Kasumi-1 (cell line): ENCODE measurements at places on chromosomes 5 and 9.

GRCh38 chr5:87136733-87137132, 130.9 kb upstream of the RASA1 start:
- no peak for DNase-seq

- DNase-seq, result no peak
Observed at GRCh38 chr5:147445917-147446316, 64.0 kb downstream of the DPYSL3 start.

DNA sequence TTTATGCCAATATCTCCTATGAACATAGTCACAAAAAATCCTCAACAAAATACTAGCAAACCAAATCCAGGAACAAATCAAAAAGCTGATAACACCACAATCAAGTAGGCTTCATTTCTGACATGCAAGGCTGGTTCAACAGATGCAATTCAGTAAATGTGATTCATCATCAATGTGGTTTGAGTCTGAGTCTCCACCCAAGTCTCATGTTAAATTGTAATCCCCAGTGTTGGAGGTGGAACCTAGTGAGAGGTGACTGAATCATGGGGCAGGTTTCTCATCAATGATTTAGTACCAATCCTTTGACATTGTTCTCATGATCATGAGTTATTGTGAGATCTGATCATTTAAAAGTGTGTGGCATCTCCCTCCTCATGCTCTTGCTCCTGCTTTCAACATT, 1072.7 kb downstream of the NR2F1-AS1 start:
- DNase-seq, result no peak

- no peak for DNase-seq
Observed at GRCh38 chr5:157266286-157267007, 524 bp downstream of the CYFIP2 start.

DNA sequence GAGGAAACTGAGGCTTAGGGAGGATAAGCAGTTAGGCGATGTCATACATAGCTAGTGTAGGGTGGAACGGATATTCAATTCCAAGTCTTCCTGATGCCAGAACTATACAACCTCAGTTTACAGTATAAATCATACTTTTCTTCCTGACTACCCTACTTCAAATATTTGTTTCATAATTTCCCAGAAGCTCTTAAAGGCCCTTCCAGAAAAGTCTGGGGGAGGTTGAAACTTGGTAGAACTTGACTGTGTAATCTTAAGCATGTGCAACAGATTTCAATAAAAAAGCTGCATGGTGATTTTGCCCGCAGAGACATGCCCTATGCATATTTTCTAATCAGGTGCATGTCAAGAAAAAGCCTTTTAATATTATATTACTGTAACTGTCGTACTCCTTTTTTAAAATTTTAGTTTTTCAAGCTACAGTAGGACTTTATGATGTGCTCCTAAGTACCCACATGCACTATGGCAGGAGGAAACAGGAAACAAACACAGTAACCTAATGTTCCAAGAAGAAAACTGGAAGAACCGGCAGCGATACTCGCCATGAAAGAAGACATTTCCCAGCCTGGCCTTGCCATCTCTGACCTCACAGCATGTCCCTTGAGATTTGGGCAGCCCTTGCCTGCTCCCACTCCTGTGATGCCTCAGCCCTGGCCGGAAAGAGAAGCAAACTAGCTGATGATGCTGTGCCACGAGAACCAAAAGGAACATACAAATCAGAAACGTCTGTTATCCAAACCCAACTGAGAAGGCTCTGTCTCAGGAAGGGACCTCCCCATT, 266.0 kb downstream of the EFNA5 start:
- DNase-seq, result no peak

- DNase-seq, result no peak
Observed at GRCh38 chr5:96196890-96197289, 235.2 kb upstream of the ELL2 start.

DNA sequence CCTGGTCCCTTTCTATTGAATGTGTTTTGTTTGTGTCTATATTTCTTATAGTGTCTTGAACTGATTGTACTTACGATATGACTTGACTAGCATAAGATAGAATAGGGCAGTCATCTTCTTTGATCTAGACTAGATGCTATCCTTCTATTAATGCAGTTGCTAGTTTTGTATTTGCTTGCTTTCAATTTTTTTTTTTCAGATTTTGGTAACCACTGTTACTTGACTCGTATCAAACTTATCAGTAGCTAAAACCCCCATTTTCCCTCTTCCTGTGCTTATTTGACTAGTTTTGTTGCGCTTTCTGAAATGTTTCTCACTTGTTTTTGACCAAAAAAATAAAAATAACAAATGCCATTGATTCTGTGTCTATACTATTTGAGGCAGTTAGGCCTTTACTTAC, 69.0 kb upstream of the CDKN2B start:
- no peak for DNase-seq

- no peak for DNase-seq
Observed at GRCh38 chr5:8327016-8327415, 458.1 kb downstream of the MTRR start.

GRCh38 chr5:132831095-132831860, 831 bp upstream of the SHROOM1 start:
- no peak for DNase-seq

DNA sequence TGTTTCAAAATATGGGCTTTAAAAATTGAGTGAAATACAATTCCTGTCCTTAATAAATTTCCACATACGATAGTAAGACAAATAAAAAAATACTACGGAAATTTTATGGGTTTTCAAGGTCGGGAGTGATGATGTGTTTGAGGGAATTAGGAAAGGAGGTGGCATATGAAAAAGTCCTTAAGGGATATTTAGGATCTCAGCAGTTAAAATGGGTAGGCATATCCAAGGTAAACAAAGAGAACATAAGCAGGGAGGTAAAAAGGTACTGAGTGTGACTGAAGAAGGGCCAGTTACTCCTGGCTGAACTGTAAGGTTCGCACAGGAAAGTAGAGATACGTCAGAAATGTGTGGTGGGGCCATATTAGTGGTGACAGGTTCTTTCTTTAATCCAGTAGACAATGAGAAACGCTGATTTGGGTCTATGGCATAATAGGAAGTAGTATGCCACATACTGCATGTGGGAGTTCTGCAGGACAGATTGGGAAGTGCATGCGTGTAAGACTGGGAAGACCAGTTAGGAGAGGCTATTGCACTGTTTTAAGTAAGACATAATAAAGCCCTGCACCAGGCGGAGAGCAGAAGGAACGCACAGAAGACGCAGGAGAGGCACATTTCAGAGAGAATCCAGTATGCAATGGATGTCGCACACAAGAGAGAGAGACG, 937 bp upstream of the HMGCR start:
- DNase-seq, result peak; percentile 87

GRCh38 chr9:127450243-127450760, 904 bp downstream of the RPL12 start:
- no peak for DNase-seq

DNA sequence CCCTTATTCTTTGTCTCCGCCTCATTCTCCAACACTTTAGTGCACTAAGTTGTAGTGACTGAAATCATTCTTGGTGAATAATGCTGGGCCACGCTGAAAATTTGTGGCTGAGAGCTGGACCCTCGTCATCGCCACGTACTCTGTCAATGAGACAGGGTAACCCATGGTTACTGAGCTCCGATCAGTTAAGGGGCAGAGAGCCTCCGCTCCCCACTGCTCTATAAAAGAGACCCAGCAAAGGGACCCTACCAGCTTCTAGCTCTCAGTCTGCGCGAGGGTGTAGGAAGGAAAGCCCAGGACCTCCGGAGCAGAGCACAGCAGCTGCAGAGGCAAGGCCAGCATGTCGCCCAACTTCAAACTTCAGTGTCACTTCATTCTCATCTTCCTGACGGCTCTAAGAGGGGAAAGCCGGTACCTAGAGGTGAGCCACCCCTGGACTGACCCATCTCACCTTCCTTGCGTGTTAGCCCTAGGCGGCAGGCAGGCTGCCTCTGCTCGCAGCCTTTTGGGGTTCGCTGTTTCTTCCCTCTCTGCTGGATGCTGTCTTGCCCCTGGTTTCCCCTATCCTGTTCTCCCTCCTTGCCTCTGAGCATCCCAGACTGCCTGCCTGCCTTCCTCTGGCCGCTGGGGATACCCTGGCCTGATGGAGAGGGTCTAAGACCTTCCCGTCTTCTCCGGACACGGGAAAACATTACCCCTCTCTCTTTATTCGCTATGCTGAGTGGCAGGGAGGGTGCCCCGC, at the start of gene CRHBP:
TSS of gene CRHBP (plus strand) at position 251 of the 742 bp plus-strand sequence. CDS start at position 341, 90 bp downstream.
- no peak for DNase-seq

GRCh38 chr5:38724301-38725030, 121.3 kb upstream of the OSMR start:
- no peak for DNase-seq

DNA sequence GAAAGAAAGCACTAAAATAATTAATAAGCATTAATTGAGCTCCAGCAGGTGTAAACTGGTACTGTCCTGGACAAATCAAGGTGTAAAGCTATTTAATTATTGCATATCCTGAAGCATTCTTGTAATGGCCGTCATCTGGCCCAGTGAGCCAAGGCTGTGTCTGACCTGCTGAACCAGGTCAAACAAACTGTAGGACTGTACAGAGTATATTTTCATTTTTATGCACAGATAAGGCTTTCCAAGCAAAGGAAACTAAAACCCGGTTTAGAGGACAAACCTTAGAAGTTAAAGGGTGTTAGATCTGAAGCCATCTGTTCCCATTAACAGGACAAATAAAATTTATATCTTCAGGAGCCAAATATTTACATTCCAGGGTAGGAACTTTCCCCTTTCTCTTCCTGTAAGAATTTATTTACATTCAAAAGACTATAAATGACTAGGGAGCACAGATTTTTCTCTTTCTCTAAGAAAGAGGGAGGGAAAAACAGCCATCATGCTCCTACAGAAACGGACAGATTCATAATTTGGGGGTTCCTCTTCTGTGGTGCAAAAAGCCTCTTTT, 69.8 kb downstream of the ESM1 start:
- no peak for DNase-seq

GRCh38 chr5:176561259-176561658, 12.1 kb downstream of the CDHR2 start:
- no peak for DNase-seq

GRCh38 chr5:137833463-137833862, 34.2 kb upstream of the MYOT start:
- DNase-seq, result no peak

DNA sequence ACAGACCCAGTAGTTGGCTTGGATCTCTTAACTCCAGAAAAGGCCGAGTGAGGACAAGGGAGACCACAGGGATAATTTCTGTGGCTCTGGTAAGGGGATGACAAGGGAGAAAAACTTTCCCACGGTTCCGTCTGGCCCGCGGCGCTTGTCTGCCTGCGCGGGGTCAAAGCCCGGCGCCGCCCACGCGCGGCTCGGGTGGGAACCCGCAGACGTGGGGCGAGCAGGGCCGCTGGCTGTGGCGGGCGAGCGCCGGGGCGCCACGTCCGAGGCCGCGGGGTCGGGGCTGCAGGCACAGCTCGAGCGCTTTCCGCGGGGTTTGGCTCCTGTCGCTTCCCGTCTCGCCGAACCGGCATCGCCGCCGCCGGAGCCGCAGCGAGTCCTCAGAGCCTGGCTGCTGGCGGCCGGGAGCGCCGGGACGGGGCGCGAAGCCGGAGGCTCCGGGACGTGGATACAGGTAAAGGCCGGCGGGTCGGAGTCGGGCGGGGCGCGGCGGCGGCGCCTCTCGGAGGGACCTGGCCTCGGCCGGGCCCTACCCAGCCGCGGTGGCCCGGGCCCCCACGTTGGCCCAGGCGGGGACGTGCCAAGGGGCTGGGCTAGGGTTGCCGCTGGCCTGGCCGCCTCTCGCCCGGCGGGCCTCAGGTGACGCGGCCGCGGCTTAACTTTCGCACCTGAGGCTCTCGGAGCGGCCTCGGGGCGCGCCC, at the start of gene RNF180:
TSS of gene RNF180 (plus strand) at position 344 of the 701 bp plus-strand sequence. CDS start 34,965 bp downstream, outside the sequence.
- peak; percentile 21 for DNase-seq

DNA sequence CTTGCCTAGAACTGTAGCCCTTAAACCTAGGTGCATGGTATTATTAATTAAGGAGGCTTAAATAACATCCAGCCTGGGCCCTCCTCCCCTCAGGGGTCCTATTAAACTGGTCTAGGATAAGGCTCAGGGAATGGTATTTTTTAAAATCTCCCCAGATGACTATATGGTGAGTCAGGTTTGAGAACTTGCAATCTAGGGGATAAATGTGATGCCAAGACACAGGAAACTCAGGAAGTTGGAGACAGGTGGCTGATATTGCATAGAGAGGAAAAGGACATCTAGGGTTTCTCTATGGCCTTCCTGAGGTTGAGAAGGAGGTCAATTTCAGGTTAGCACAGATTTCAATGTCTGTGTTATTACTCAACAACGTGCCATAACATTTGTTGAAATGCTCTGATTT, 581.0 kb downstream of the TLE1 start:
- DNase-seq, result no peak

DNA sequence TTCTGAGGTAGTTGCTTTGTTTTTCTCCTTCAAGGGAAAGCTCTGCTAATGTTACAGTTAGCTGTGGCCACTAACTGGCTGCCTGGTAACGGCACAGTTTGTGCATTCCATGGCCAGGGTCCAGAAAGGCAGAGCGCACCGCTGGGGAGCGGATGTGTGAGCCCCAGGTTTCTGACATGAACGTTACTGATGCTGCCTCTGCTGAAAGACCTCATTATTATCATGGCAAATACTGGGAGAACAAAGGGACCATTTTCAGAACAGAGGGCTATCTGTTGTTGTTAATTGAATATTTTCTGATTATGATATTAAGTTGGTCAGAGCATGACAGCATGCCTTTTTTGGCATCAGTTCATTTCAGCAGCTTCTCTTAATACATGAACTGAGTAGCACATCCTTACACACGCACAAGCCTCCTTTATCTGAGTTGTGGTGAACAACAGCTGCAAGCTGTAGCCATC, 134.1 kb downstream of the NUDT12 start:
- DNase-seq, result no peak

DNA sequence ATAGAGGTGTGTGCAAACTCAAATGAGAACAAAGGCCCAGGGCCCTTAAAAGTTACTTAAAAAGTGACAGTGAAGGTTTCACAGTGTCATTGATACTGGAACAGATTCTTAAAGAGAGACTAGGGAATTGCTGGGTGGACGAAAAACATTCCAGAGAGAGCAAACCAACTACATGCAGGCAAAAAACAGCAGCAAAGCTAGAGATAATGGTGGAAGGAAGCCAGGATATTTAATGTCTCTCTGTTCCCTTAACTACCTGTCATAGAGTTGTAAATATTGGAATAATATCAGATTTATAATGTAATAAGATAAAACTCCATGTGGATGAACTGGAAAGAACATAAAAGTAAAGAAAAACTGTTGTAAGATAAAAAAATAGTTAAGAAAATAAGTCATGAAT, 508.6 kb downstream of the TAF11L14 start:
- no peak for DNase-seq

DNA sequence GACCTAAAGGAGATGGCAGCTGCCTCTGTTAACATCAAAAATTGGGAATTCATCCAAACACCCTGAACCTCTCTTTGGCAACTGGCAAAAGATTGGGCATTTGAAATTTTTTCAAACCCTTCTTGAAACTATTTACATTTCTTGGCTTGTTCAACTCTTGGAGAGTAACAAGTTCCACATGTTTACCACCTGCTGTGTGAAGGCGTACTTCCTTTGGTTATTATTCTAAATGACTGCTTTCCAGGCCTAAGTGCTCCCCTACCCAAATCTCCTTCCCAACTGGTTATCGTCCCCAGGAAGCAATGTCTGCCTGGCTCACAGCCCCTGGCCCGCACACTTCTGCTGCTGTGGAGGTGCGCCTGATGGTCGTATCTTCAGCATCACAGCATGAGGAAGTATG, 422.7 kb downstream of the DMAC1 start:
- DNase-seq, result no peak
